ENCODE measurements at places on chromosomes 16 and 17.
A peak's percentile ranks its signal among the peaks of the same experiment; 100 is the strongest.

DNA sequence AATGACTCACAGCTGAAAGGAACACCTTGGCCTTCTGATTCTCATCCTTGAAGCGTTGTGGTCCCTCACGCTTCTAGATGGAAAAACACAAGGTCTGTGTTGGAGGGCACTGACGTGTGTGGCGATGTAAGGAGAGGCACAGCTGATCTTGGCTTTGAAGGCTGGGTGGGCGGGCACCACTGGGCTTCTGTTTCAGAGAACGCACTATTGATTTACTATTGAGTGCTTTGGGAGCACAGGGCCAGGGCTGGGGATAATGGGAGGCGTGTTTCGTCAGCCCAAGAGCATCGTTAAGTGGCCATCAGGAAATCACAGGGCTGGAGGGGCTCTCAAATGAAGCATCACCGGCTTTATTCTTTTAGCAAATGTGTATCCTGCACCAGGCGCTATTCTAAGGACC, 70.7 kb downstream of the CMIP start:
- DNase-seq, result peak; percentile 23

DNA sequence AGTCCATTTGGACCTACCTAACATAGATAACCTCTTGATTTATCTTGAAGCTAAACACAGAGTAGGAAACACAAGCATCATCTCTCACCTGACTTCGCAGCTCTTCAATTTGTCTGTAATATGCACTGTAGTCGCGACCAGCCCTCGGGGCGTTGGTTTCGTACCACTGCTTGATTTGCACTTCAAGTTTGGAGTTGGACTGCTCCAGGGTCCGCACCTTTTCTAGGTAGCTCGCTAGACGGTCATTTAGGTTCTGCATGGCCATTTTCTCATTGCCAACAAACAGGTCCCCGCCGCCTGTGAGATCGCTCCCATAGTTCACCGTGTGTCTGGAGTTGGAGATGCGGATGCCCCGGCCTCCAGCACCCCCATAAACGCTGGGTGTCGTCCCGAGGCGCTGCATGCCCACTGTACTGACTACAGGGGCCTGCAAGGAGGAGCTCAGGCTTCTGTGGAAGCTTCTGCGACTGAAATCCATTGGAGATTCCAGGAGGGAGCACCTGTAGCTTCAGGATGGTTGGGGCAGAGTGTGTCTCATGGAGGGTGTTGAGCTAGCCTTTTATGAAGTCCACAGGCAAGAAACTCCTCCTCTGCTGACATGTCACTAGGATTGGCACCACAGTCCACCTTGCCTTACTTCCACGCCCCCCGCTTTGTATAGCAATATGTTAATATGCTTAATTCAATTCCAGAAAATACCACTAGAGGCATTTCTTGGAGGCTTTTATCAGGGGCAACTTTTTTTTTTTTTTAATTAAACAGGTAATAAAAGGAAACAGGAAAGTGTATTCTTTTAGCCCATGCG, at the start of gene KRT20:
Gene KRT20, minus strand, starts transcription at position 535 of the 805 bp plus-strand sequence. Its CDS starts 57 bp downstream, at position 478.
- DNase-seq, result no peak

GRCh38 chr17:31225831-31226230, 71.2 kb downstream of the OMG start:
- DNase-seq, result no peak

GRCh38 chr16:17078931-17079631, 391.7 kb downstream of the XYLT1 start:
- no peak for DNase-seq

Measured in COR-L47 (cell line).